Kidney capillary endothelial cell (primary cell): ENCODE measurements at places on chromosomes 12 and 14.
A peak's percentile ranks its signal among the peaks of the same experiment; 100 is the strongest.

DNA sequence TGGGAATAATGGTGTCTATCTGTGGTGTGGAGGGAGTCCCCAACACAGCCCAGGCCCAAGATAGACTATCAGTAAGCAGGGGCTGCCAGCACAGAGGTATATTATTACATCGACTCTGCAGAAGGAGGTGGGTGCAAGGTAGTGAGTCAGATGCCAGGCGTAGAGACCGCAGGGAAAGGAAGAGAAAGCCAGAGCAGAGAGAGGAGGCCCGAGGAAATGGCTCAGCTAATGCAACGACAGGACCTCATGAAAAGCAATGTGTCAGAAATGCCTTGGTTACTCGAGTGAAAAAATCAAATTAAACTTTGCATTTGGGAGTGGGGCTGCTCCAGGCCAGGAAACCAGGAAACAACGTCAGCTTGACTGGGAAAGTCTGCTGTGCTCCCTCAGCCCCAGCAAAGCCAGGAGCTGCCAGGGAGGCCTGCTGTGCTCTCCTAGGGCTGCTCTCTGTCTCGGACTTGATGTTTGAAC, 173.2 kb downstream of the SUDS3 start:
- DNase-seq, result no peak

- DNase-seq, result no peak
Observed at GRCh38 chr12:6767353-6768319, 1.5 kb downstream of the PTMS start.

DNA sequence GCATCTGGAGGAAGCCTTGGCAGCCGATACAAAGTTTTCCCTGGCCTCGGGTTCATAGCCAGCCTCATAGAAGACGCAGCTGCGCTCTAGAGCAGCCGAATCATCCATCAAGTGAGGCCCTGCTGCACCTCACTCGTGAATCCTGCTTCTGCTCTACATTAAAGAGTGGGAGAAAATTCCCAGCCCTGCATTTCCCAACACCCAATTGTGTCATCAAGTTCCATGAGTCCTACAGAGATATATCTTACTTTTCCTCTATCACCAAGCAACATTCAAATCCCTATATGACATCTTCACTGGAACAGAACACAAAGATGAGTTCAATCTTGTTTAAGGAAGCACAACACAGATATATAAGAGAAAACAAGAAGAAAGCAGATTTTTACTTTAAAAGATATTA, 139.3 kb downstream of the TTC7B start:
- DNase-seq, result no peak

GRCh38 chr12:30696103-30696408, 387 bp upstream of the IPO8 start:
- DNase-seq, result no peak

DNA sequence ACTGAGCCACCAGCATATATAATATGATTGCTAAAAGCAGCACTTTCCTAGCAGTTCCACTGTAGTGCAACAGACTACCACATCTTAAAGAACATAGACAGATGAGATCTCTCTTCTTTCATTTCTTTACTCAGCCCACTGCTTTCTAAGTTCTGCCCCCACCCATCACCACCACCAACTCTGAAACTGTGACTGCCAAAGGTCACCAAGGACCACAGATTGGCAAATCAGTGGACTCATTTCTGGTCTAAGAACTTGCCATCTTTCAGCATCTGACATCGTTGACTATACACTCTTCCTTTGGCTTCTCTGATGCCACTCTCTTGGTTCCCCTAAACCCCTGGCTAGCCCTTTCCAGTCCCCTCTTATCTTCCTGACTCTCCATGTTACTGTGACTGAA, 38.4 kb downstream of the IFNG start:
- no peak for DNase-seq

DNA sequence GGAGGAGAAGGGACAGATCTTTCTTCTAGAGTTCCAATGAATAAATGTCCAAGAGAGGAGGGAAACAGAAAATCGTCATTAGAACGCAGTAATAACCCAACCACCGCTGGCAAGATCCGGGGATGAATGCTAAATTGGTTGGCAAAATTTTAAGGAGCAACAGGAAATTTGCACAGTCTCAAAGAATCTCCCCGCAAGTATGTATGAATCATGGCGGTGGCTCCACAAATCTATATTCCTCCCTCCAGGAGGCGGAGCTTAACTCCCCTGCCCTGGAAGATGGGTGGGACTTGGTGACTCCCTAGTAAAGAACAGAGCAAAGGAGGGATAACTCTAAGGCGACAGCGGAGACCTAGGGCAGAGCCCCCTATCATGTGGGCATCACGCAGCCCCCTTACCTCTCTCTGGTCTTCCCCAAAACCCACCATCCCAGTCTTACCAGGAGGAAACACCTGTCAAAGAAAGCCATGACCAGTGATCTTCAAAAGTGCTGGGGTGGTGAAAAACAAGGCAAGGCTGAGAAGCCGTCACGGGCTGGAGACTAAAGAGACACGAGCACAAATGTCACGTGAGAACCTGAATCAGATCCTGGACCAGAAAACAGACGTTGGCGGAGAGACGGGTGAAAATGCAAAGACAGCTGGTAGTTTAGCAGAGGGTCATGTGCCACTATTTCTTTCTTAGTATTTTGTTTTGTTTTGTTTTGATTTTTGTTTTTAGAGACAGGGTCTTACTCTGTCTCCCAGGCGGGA, 125.8 kb downstream of the NCOR2 start:
- DNase-seq, result peak; percentile 98

DNA sequence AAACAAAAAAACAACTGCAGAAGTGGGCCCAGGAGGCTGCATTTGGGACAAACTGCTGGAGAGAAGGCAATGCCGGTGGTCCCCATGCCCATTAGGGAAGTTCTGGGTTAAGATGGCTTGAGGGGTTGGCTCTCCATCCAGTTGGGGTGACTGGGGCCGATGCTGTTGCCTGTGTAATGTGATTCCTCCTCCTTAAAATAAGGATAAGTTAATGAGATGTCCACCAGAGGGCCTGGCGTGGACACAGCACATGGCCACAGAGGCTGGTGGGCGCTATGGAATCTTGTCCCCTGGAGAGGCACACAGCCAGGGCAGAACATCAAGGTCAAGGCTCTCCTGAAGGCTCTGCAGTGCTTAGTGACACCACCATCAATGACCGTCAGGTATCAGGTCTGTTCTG, 1.0 kb upstream of the TESC start:
- no peak for DNase-seq

GRCh38 chr12:97560350-97560749, 97.7 kb downstream of the RMST start:
- DNase-seq, result no peak

- DNase-seq, result peak; percentile 40
Observed at GRCh38 chr14:65243766-65244442, 141.6 kb upstream of the MAX start.

DNA sequence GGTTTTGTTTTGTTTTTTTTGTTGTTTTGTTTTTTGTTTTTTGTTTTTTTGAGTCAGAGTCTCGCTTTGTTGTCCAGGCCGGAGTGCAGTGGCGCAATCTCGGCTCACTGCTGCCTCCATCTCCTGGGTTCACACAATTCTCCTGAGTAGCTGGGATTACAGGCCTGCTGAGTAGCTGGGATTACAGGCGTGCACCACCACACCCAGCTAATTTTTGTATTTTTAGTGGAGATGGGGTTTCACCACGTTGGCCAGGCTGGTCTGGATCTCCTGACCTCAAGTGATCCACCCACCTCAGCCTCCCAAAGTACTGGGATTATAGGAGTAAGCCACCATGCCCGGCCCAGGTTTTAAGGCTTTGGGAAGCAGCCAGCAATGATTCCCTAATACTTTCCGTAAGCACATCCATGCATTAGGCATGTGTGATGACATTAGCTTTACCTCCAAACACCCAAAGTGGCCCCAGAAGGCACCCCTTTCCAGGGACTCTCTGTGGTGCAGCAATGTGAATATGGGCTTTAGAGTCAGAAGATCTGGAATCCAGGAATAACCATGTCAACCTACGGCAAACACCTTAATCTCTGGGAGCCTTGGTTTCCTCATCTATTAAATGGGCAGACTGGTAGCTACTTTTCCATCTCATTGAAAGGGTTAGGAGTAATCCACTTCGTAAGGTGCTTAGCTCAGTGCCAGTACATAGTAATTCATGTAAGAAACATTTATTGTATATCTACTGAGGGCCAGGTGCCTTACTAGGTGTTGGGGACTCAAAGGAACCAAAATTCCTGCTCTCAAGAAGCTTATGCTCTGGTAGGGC, 152.9 kb downstream of the ZFP36L1 start:
- DNase-seq, result no peak

DNA sequence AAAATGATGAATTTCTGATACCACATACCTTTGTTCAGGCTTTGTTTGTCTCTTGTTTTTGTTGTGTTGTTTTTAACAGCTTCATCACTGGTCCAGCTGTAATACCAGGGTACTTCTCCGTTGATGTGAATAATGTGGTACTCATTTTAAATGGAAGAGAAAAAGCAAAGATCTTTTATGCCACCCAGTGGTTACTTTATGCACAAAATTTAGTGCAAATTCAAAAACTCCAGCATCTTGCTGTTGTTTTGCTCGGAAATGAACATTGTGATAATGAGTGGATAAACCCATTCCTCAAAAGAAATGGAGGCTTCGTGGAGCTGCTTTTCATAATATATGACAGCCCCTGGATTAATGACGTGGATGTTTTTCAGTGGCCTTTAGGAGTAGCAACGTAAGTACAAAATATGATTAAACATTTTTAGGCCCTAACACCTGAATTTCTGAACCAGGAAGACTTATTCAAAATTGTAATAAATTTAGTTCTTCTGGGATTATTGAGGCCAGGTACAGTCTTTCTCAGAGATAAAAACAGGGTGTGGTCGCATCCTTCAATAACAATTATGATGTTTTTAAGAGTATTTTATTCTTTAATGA, 22.4 kb downstream of the RXYLT1 start:
- peak; percentile 21 for DNase-seq

GRCh38 chr14:25788252-25788651, 738.3 kb upstream of the STXBP6 start:
- DNase-seq, result no peak

- no peak for DNase-seq
Observed at GRCh38 chr12:102549691-102550090, 69.3 kb upstream of the IGF1 start.

DNA sequence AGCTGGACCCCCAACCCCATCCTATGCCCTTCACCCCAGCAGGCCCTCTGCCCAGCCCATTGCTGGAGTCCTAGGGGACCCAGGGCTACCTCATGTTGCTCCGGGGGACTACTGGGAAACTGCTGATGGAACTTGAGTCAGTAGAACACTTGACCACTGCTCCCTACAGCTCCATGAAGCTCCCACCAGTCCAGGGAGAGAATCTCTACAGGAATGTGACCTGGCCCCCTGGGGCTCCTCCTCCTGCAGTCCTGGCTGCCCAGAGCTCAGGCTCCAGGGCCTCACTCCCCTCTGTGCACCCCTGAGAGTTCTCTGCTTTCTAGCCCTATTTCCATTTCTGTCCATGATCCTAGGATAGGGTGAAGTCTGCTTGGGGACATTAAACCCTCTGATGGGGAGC, 10.8 kb upstream of the AQP2 start:
- no peak for DNase-seq

DNA sequence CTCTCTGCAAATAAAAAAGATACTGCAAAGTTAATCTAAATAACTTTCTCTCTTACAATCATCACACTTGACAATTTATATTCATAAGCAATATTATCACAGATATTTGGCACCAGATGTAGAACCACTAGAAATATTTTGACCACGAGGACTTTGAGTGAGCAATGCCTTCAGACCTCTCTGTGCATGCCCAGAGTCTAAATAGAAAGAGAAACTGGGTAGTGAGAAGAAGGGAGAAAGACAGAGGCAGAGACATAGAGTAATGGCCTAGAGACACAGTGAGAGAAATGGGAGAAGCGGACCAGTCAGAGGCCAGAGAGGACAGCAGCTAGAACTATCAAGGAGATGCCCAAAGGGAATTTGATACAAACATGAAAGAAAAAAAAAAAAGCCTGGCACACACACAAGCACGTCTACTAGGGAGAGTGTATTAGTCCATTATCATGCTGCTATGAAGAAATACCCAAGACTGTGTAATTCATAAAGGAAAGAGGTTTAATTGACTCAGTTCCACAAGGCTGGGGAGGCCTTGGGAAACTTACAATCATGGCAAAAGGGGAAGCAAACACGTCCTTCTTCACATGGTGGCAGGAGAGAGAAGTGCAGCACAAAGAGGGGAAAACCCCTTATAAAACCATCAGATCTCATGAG, 41.1 kb downstream of the BMP4 start:
- no peak for DNase-seq

DNA sequence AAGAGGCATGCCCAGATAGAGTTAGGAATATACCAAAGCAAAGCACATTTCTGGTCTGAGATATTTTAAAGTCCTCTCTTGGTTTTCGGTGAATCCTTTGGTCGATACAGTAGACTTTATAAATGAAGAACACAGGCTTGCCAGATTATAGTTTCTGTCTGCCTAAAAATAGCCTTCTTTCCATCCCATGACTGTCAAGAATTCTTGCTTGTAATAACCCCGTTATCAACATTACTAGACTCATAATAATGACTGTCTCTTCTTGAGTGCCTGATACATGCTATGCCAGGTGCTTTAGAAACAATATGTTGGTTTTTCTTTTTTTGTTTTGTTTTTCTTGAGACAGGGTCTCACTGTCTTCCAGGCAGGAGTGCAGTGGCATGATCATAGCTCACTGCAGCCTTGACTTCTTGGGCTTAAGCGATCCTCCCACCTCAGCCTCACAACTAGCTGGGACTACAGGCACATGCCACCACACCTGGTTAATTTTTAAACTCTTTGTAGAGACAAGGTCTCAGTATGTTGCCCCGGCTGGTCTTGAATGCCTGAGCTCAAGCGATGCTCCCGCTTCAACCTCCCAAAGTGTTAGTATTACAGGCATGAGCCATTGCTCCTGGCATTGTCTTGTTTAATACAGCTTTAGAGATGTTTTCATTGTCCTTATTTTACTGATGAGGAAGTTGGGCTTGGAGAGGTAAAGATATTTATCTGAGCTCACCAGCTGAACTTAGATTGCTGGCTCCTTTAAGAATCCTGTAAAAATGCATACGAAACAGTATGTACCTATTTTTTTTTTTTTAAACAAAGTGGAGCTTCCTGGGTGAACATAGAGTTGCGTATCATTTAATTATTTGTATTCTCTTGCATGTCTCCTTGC, 30.4 kb downstream of the CHST11 start:
- no peak for DNase-seq

GRCh38 chr14:70714055-70714550, 72.4 kb downstream of the TTC9 start:
- peak; percentile 41 for DNase-seq

DNA sequence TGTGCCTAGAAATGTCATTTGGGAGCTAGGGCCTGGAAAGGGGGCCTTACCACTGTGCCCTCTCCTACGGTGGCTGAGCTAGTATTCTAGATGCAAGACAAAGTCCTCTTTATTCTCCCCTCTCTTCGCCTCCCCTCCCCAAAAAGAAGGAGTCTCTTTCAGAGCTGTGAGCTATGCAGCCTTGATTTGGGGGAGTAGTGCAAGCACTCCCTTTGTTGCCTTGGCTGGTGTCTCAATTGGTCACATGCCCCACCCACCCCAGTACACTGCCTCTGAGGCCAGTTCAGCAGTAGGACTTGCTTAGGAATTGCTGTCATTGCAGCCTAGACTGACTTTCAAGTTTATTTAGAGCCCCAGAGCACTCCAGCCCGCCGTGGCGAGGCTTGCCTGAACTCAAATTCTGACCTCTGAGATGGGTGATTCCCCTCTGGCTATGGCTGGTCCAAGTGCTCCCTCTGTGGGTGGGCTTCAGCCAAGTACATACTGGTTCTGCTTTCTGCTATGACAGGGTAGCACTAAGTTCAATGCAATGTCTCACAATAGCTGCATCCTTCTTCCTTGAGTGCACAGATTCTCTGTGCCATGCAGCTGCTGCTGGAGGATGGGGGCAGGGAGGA, 37.0 kb upstream of the FBXO33 start:
- DNase-seq, result peak; percentile 1

- DNase-seq, result no peak
Observed at GRCh38 chr12:89464974-89465592, 59.5 kb downstream of the GALNT4 start.
